ENCODE measurements at places on chromosomes 13 and 19.

- no peak for DNase-seq
Observed at GRCh38 chr19:40717880-40718773, 1.2 kb downstream of the ITPKC start.

GRCh38 chr13:41809962-41810361 is 150.9 kb downstream of the VWA8 start:
- no peak for DNase-seq

GRCh38 chr19:54186934-54187381 is 2.4 kb downstream of the MBOAT7 start:
- no peak for DNase-seq

- no peak for DNase-seq
Observed at GRCh38 chr19:50719566-50719965, at the start of gene SHANK1. TSS of gene SHANK1 (minus strand) at chr19:50719802. CDS start at chr19:50716919, 2,883 bp downstream.

DNA sequence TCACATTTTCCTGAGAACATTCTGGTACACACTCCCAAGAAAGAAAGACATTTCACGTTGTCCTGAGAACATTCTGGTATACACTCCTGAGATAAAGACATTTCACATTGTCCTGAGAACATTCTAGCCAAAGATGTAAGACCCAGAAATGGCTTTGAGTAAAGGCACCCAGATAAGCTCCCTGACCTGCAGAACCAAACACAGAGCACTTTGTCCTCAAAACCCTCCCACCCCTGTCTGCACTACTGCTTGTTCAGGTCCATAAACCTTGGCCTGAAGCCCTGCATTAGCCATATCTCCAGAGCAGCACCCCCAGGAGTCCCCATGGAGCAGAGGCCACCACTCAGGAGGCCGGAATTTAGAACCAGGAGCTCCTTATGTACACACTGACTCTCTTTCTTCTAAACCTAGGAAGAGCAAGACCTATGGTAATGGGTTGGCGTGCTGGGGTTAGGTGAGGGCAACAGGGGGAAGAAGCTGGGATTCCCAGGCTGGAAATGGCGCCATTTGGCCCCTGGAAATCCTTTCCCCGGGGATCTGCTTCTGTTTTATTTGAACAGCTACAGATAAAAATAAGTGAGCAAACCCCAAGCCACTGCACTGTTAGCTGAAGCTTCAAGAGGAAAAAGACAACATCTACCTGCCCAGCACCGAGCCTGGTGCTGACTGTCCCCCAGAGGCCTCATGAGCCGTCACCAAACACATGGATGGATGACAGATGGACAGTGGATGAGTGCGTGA is 13.7 kb downstream of the GAS6 start:
- no peak for DNase-seq

DNA sequence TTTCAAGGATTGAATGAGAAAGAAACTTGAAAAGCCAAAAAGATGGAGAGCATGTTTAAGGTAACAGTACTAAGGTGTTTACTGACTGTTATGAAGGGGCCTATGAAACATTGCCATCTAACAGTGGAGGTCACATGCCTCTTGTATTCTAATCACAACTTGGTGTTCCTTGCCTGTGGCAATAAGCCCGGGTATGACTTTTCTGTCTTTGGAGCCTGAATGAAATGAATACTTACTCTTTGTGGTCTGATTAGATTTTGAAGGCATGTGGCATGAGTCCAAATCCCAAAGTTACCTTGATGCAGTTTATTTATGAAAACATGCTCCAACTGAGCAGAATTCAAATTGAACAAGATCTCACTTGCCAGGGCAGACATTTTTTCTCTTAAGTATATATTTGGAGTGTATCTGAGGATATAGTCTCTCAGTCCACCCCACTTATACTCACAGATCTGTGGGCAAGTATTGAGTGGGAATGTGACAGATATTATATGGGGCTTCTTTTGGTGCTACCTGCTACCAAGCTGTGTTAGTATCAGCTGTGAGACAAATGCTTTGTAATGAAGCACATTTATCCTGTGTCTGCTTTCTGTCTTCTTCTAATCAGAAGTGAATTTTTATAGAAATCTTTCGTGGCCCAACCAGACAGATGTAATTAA is 67.5 kb downstream of the B3GLCT start:
- no peak for DNase-seq

- no peak for DNase-seq
Observed at GRCh38 chr13:111388851-111389500, 68.5 kb downstream of the TEX29 start.
